MCF 10A (cell line): ENCODE measurements at places on chromosomes 11 and 22. TPM values are rescaled to one million over a fixed set of nuclear protein-coding genes. Genes with fewer than 3 reads are reported as not detected.

The MMP7 gene
- not detected in 2 replicates for total RNA-seq

The BLID gene
- total RNA-seq: 4.1 and 4.5 TPM in 2 replicates

- H3K27ac ChIP-seq: no peak overlapping the region
- no peaks in the 10 kb centered on the region for H3K27me3 ChIP-seq
- no peak for DNase-seq
- no peaks in the 10 kb centered on the region for H3K4me1 ChIP-seq
- peaks cover 19% of the 10 kb centered on the region for H3K36me3 ChIP-seq
Measured at GRCh38 chr11:103222806-103223205, 113.6 kb downstream of the DYNC2H1 start.

- H3K4me1 ChIP-seq: peaks cover 25% of the 10 kb centered on the region
- H3K27me3 ChIP-seq: no peaks in the 10 kb centered on the region
- H3K27ac ChIP-seq: no peak overlapping the region
- H3K36me3 ChIP-seq: peaks cover 98% of the 10 kb centered on the region
Measured at GRCh38 chr22:20572132-20572802, 64.9 kb downstream of the MED15 start.

- no peaks in the 10 kb centered on the region for H3K4me1 ChIP-seq
- no peak overlapping the region for H3K27ac ChIP-seq
- H3K27me3 ChIP-seq: peaks cover 12% of the 10 kb centered on the region
- no peak overlapping the region for H3K4me3 ChIP-seq
Measured at GRCh38 chr11:1343391-1344055, 34.1 kb upstream of the TOLLIP start.

- DNase-seq: no peak
- no peaks in the 10 kb centered on the region for H3K4me1 ChIP-seq
- no peaks in the 10 kb centered on the region for H3K36me3 ChIP-seq
- no peak overlapping the region for H3K4me3 ChIP-seq
Measured at GRCh38 chr22:39625569-39626537, 55.3 kb downstream of the CACNA1I start.

DNA sequence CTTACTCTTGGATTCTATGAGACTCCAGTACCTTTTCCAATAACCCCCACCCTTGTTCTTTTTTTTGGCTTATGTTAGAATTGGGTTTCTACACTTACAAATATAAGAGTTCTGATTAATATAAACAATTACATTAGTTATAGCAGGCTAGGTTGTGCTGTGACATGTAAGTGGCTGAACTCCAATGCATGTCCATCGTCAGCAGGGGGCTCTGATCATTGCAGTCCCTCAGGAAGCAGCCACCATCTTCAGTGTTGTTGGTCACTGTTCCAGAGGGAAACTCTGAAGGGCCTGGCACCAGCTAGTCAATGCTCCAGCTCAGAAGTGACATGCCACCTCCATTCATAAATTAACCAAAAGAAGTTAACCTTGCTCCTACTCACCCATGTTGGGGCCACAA, 5.6 kb downstream of the LIPT2 start:
- H3K27me3 ChIP-seq: no peaks in the 10 kb centered on the region
- peak; percentile 31 for DNase-seq
- peaks cover 5% of the 10 kb centered on the region for H3K4me1 ChIP-seq
- no peak overlapping the region for H3K27ac ChIP-seq
- H3K4me3 ChIP-seq: no peak overlapping the region
- no peaks in the 10 kb centered on the region for H3K36me3 ChIP-seq

The PRR5L gene
- total RNA-seq: 14.2 and 23.9 TPM in 2 replicates

DNA sequence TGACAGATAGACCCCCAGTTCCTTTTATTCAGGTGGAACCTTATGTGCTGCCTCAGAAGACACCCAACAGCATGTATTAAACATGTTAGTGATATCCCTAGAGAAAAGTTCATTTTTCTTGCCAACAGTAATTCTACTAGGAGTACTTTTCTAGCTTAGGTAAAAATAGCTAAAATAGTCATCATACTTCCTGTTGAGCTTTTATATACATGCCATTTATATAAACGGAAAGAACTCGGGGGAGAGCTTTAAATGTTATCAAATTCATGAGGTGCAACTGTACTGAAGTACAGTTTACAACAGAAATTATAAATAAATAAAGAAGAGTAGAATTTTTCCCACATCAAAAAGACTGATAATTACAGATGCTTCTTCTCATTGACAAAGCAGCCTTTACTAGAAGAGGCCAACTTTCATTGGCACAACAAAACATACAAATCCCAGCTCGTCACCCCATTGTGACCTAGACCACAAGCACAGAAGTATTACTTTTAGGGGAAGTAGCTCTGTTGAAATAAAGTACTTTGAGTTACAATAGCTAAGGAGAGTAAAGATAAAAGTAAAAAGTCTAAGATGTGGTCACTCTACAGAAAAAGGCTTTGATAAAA, 59.1 kb upstream of the POU2AF2 start:
- H3K4me3 ChIP-seq: no peak overlapping the region
- DNase-seq: no peak
- no peaks in the 10 kb centered on the region for H3K27me3 ChIP-seq
- H3K36me3 ChIP-seq: no peaks in the 10 kb centered on the region

The CDC42BPG gene
- 3.0 and 3.7 TPM in 2 replicates for total RNA-seq

DNA sequence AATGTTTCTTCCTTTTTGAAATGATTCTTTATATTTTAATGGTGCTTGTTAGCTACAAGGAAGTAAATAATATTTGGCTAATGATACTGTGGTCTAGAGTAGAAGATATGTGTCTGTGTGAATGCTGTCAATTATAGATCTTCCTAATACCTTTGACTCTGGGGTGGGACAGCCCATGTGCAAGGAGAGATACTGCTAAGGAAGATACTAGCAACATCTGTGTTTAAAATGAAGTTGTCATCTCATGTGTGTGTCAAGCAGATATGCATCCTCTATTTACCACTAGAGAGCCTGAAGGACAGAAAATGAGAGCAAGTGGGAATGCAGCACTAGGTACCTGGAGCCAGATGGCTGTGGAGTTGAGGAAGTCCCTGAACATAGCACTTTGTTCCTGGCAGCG, 34.1 kb downstream of the PPME1 start:
- no peaks in the 10 kb centered on the region for H3K27me3 ChIP-seq
- H3K36me3 ChIP-seq: peaks cover 42% of the 10 kb centered on the region
- DNase-seq: no peak
- no peak overlapping the region for H3K4me3 ChIP-seq
- no peak overlapping the region for H3K27ac ChIP-seq
- no peaks in the 10 kb centered on the region for H3K4me1 ChIP-seq

DNA sequence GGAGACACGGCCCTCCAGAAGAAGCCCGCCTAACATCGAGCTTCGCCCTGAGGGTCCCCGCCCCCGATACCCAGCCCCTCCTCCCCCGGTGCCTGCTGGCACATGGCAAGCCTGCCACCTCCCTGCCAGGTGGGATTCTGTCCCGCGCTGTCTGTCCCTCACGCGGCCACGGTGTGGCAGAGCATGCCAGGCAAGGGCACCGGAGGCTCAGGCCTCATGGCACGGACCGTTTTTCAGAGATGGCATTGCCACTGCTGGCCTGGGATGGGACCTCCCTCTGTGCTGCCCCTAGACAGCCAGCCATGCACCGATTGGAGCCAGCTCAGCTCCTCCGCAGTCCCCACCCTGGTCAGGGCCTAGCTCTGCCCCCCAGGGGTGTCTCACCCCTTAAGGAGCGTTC, 19.4 kb downstream of the MRPL23 start:
- no peaks in the 10 kb centered on the region for H3K27me3 ChIP-seq
- no peak overlapping the region for H3K4me3 ChIP-seq
- no peaks in the 10 kb centered on the region for H3K4me1 ChIP-seq
- no peak for DNase-seq
- H3K36me3 ChIP-seq: no peaks in the 10 kb centered on the region

DNA sequence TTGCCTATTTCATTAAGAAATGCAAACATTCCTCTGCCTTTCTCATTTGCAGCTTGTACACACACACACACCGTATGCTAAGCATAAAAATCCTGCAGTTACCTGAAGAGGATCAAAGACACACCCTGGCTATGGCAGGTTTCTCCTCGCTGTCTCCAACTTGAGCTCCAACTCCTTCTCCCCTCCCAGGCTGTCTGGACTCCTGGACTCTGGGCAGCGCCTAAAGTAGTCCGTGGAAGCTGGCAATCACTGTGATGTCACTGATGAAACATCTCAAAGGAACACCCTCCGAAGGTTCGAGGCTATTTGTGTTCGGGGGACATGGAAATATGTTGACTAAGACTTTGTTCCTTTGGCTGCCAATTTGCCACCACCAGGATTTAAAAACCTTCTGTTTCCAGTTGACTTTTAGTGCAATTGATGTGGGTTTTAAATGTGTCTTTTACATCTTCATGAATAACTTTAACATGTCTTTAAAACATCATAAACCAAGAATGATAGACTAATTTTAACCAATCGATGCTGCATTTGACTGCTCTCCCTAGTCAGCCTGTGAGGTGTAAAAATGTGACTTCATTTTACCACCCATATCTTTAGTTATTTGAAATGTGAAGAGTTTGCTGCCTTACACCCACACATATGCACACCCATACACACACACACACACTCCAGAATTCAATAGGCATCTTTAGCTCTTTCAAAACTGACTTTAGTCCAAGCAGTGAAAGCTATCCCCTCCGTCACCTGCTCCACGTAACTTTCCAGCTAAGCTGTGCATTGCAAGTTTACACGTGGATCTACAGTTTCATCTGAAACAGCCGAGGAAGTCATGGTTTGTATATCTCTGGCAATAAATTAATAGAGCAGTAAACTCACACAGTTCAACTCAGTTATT, at the start of gene SLN:
TSS of gene SLN (minus strand) at position 196 of the 895 bp plus-strand sequence.
- no peak for DNase-seq
- H3K4me3 ChIP-seq: no peak within 1 kb of the TSS
- no peaks in the 10 kb centered on the region for H3K4me1 ChIP-seq
- H3K27me3 ChIP-seq: peaks cover 42% of the 10 kb centered on the region

GRCh38 chr22:17436382-17436980, 67.2 kb downstream of the CECR2 start:
- no peaks in the 10 kb centered on the region for H3K36me3 ChIP-seq
- H3K27ac ChIP-seq: no peak overlapping the region
- no peak overlapping the region for H3K4me3 ChIP-seq
- no peak for DNase-seq

GRCh38 chr11:35165423-35166368, 26.7 kb downstream of the CD44 start:
- peak; percentile 65 for DNase-seq
- H3K36me3 ChIP-seq: peaks cover 21% of the 10 kb centered on the region
- H3K27ac ChIP-seq: peak overlapping the region; percentile 94

- peaks cover 2% of the 10 kb centered on the region for H3K27me3 ChIP-seq
- H3K4me1 ChIP-seq: no peaks in the 10 kb centered on the region
- DNase-seq: peak; percentile 5
- H3K27ac ChIP-seq: no peak overlapping the region
Measured at GRCh38 chr11:82747471-82747870, 13.8 kb upstream of the FAM181B start.

The TUBA8 gene
- total RNA-seq: 0.66 TPM in 1 of 2 replicates, not detected in the other
